ENCODE measurements at places on chromosomes 1 and 21.
A peak's percentile ranks its signal among the peaks of the same experiment; 100 is the strongest.

DNA sequence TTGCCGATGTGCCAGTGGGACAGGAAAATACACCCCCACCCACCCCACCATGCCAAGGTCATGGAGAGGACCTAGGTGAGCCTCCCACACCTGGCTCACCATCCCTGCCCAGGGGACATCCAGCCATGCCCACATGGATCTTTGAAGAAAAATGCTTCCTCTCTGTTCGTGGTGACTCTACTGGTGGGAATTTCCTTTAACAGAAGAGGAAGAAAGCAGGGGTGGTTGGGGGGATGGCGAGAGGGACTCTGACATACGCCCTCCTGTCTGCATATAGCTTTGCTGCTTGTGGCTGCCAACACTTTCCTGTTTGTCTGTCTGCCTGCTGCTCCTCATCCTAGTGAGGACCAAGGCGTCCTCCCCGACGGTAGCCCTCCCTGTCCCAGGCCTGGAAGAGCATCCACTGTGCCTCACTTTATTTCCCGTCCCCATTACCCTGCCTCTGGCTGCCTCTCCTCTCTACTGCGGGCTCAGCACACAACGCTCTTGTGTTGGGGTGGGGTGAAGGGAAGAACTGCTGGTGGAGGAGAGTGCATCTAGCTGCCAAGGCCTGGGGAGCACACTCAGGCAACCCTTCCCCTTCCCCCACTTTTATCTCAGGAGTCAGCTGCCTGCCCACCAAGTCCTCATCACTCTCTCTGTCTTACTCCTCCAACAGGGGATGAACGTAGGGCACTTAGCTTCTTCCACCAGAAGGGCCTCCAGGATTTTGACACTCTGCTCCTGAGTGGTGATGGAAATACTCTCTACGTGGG, 2.5 kb downstream of the SEMA4A start:
- no peak for DNase-seq

DNA sequence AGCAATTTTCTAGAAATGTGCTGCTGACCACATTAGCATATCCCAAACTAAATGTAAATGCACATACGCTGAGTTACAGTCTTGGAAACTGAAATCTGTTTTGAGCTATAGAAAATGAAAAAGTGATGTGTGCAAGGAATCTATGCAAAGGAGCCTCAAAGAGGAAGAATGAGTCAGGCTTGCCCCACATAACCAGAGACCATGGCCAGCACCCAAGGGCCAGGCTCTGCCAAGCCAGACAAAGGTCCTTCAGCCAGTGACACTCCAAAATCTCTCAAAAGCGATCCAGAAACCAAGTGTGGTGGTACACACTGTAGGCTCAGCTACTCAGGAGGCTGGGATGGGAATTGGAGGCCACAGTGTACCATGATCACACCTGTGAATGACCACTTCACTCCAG, 195.2 kb downstream of the TOMM20 start:
- DNase-seq: no peak

GRCh38 chr1:18480315-18481189, at the start of gene KLHDC7A:
Gene KLHDC7A, plus strand, starts transcription at chr1:18480930. Its CDS starts 52 bp downstream, at chr1:18480982.
- DNase-seq: peak; percentile 23

DNA sequence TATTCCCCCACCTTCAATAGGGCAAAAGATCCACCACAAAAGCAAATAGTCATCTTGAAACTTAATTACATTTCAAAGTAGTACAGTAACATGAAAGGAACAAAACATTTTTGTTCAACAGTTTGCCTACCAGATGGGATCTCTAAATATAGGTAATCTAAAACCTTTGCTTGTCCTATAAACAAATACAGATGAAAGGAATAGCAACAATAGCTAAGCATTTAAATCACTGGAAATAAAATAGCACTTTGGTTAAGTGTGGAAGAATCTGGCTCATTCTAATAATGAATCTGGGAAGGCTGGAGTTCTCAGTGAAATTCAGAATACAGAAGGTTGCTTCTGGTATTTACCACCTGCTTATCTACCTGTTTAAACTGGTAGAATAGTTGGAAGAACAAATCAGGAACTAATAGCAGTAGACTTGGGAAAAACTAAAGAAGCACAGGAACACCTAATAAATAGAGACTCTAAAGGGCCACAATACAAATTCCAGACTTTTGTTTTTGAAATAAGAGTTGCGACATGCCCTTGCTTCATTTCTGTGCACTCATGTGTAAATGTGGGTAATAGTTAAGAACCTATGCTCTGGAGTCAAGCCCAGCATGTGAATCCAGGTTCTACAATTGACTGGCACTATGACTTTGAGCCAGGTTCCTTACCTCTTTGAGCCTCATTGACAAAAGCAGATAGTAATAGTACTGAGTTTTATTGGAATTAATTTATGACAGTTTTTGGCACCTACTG, 2.3 kb upstream of the LYPLAL1 start:
- DNase-seq: no peak

DNA sequence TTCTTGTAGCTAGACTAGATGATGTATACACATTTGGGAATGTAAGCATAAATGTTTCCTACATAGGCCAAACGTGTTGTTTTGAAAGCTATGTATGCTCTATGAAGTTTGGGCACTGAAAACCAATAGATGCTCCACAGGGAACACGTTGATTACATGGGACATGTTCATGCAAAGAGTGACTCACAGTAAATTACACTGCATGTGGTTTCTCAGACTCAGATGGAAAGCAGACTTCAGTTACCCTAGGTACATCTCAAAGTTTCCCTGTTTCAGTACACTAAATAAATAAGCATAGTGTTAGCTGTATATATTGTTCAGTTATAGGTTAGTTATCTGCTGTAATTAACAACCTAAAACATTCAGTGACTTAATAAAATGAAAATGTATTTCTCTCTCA, 301.9 kb upstream of the RUNX1 start:
- no peak for DNase-seq

DNA sequence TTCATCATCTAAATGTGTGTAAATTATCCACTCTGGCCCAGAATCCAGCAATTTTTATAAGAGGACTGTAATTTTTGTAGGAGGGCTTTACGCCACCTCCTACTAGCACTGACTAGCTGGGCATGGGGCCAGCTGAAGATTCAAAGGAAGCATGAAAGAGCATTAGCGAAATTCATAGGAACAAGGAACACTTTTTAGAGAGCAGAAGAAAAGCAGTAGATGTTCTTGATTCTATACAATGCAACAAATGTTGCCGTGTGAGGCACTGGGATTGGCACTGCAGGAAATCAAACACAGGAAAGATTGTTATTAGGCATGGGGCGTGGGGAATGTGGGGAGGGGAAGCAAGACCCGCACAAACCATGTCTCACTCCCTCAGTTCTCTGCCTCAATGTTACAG, 58.4 kb upstream of the PARP1 start:
- no peak for DNase-seq

DNA sequence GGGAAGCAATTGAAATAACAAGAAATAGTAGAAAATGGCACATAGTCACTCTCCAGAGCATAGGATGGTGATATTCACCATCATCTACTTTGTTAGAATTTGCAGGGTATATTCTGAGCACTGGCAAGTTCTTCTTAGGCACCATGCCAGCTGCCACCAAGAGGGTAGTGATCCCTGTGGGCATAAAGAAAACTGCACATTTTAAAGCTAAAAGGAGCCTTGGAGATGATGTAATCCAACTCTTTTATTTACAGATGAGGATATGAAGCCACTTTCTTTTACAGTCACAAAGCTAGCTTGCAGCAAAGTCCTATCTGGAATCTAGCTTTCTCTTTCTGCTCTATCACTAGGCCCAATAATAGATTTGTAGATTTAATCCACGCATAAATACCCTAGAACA, 69.0 kb downstream of the PTGER3 start:
- no peak for DNase-seq

DNA sequence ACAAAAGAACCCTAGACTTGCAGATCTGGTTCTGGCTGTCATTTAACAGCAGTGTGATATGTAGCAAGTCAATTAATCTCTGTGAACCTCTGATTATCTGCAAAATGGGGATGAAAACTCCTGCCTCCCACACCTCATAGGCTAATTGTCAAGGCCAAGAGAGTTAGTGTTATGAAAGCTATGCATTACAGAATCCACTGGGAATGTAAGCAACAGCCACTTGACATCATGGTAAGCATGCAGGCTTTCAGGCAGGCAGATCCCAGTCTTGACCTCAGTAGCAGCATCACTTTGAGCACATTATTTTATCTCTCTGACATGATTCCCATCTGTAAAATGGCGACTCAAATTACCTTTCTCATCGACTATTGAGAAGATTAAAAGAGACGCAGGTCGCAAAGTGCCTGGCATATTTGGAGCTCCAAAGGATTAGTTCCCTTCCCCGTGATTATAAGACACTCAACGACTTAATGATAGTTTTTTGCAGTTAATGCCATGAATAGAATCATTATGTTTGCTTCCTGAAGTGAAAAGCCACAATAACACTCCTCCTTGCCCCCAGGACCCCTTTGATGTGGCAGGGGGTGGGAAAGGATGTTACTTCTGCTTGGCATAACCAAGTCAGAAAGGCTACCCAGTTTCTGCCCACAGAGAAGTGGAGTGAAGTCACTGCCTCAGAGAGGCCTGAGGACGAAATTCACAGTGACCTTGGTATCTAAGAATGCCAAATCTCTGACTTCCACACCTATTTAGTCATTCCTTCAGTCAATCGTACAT, 273.0 kb upstream of the NFIA start:
- peak; percentile 82 for DNase-seq

DNA sequence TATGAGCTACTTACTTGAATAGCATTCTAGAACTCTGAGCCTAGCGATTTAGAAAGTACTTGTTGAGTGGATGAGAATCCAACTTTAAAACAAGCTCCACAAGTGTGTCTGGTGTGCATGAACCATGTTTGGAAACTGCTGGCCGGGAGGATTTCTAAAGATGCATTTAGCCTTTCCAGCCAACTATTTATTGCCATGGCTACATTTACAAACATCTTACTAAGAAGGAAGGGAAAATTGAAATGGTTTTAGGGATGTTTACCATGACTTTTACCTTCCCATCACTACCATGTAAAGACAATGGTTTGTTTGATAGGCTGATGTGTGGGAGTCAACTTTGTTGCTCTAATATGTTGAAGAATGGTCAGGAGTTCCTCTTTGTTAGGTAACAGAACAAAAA, 37.7 kb upstream of the ARHGAP29 start:
- no peak for DNase-seq

DNA sequence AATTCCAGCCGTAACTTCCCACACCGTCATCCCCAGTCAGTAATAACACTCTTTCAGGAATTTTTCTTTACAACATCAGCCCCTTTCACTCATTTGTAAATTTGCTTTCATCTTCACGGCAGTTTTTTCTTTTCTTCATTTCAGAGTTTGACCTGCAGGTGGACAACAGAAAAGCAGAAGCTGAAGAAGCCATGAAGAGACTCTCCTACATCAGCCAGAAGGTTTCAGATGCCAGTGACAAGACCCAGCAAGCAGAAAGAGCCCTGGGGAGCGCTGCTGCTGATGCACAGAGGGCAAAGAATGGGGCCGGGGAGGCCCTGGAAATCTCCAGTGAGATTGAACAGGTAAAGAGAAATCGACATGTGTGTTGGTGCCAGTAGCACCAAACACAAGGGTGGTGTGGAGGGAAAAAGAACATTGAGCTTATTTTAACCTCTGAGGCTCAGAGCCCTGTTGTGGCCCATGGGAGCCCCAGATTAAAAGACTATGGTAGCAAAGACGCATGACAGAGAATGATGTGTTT, 53.2 kb downstream of the LAMC2 start:
- no peak for DNase-seq

GRCh38 chr21:45417256-45417950, 12.4 kb downstream of the COL18A1 start:
- no peak for DNase-seq

GRCh38 chr1:96872757-96873156, 151.2 kb downstream of the PTBP2 start:
- DNase-seq: no peak

DNA sequence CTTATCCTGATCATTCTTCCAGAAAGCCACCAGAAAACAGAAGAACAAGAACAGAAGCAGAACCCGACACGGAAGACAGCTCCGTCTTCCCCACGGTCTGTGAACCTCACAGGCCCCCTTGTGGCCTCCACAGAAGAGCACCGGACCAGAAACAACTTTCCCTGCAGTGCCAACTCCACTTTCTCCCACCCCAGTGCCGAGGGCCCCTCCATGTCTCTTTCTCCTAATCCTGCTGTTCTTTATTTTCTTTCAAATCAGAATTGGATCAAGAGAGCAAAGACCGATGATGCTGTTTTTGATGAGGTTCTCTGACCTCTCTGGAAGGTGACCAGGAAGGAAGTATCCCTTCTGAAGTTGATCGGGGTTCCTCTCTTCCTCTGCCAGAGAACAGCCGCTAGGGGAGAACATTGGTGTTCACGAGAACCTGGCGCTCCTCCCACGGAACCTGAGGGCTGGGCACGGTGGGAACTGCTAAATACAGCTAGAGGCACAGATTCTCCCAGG, 58.9 kb upstream of the CTTNBP2NL start:
- peak; percentile 27 for DNase-seq

DNA sequence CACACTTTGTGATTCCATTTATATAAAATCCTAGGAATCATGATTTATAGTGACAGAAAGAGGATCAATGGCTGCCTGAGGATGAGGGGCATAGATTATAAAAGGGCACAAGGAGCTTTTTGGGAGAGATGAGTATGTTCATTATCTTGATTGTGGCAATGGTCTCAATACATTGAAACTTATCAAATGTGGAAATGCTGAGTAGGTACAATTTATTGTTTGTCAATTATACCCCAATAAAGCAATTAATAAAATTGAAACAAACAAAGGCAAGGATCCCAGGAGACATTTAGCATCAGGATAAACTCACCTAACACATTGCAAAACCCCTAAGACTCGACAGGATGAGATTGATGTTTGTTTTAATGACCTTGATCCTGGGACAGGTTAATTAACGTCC, 153.1 kb upstream of the KLHDC7A start:
- no peak for DNase-seq

GRCh38 chr1:94947437-94947836, 20.5 kb upstream of the CNN3 start:
- no peak for DNase-seq

DNA sequence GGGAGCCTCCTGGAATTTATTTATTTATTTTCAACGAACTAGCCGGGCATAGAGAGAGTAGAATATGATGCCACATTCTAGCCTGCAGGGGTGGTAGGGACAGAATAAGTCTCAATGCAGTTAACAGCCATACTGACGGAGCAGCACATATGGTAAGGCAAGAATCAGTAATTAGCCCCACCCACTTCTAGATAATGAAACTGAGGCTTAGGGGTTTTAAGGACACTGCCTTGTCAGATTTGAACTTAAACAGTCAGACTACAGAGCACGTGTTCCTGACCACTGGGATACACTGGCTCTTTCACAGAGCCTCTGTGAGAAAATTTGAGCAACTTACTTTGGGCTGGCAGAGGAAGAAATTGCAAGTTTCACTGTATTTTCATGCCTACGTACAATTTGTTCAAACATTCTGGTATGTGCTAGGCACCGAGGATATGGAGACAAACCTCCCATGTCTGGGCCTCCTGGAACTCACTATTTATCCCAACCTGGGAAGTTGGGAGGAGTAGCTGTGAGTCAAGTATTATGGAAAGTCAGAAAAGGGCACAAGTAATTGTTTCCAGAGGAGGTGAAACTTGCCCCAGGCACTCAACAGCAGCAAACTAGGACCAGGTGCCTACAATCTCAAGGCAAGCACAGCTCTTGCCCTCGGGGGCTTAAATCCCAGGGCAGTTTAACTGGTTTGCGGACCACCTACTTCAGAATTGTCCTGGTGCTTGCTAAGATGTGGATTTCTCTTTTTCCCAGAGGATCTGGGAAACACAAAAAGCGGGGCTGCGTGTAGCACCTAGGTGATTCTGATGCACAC, 1.6 kb upstream of the CLIC4 start:
- DNase-seq: no peak

- DNase-seq: no peak
These were observed 9.1 kb downstream of the OLIG1 start for GRCh38 chr21:33078907-33079582.

GRCh38 chr1:1616045-1616790, 918 bp downstream of the MIB2 start:
- no peak for DNase-seq
